ENCODE measurements at places on chromosomes 13 and 19. TPM values are rescaled to one million over a fixed set of nuclear protein-coding genes. Genes with fewer than 3 reads are reported as not detected.

The C19orf47 gene
- total RNA-seq: 3.6 TPM

The CGB3 gene
- not detected for total RNA-seq

The PTPRH gene
- total RNA-seq: 4.2 TPM

The TNPO2 gene
- 65.1 TPM for total RNA-seq

The NLRP11 gene
- total RNA-seq: not detected

The METTL21C gene
- not detected for total RNA-seq

The MBD3L2 gene
- not detected for total RNA-seq

The ZSCAN4 gene
- 0.37 TPM for total RNA-seq

The NPHS1 gene
- not detected for total RNA-seq

The RDH8 gene
- total RNA-seq: not detected

The PEG3 gene
- 0.89 TPM for total RNA-seq

The LIN7B gene
- total RNA-seq: 13.7 TPM

The NEK5 gene
- total RNA-seq: 0.59 TPM

The LILRA1 gene
- total RNA-seq: not detected

The SELENOV gene
- total RNA-seq: not detected

The NALCN gene
- total RNA-seq: 27.0 TPM

The PTH2 gene
- not detected for total RNA-seq

The CYP2B6 gene
- total RNA-seq: not detected

The ZNF260 gene
- total RNA-seq: 14.2 TPM

The KLK14 gene
- total RNA-seq: not detected

The SYT3 gene
- 0.14 TPM for total RNA-seq

The SIGLECL1 gene
- not detected for total RNA-seq

The CBY2 gene
- total RNA-seq: not detected

The ZNRF4 gene
- total RNA-seq: not detected

The SIRT2 gene
- total RNA-seq: 55.2 TPM

The PSG7 gene
- not detected for total RNA-seq

The AMER2 gene
- not detected for total RNA-seq

The ELANE gene
- total RNA-seq: not detected

The GPR18 gene
- not detected for total RNA-seq

The CELF5 gene
- total RNA-seq: not detected

The ARID3A gene
- 28.2 TPM for total RNA-seq

The LGALS7B gene
- total RNA-seq: not detected

The TDRD12 gene
- 0.28 TPM for total RNA-seq

The CHST8 gene
- not detected for total RNA-seq

The LILRB2 gene
- total RNA-seq: not detected

The CYP4F22 gene
- not detected for total RNA-seq

The PEX11G gene
- 1.5 TPM for total RNA-seq
